Fibroblast of skin of right biceps (primary cell): ENCODE measurements at places on chromosomes 5 and 9.

GRCh38 chr9:136311051-136312008 lies 7.4 kb upstream of the CCDC187 start:
- no peak for DNase-seq

DNA sequence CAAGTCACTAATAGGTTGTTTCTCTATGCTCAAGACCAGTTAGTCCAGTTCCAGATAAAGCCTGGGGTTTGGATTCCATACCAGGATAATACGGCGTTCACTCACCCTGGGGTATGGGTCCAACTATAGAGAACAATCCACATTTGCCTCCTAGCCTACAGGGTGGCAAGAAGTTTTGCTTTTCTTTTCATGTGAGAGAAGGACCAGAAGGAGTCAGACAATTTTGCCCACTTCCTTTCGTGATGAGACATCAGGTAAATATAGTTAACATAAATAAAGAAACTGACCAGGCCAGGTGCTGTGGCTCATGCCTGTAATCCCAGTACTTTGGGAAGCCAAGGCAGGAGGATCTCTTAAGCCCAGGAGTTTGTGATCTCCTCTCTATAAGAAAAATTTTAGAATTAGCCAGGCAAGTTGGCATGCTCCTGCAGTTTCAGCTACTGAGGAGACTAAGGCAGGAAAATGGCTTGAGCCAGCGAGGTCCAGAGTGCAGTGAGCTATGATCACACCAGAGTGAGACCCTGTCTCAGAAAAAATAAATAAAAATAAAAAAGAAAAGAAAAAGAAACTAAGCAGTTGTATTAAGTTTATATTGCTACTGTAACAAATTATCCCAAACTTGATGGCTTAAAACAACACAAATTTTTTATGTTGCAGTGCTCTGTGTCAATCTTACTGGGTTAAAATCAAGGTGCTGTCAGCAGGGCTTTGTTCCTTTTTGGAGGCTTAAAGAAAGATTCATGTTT lies 7.5 kb upstream of the REEP5 start:
- DNase-seq: no peak

- DNase-seq: no peak
Measured at GRCh38 chr5:88875341-88876234, 7.4 kb downstream of the MEF2C start.

- DNase-seq: no peak
Measured at GRCh38 chr9:135533674-135534073, 12.3 kb upstream of the OBP2A start.

GRCh38 chr5:90690307-90690706 lies 131.7 kb downstream of the ADGRV1 start:
- no peak for DNase-seq

- peak; percentile 25 for DNase-seq
Measured at GRCh38 chr9:31799953-31800609, 584.4 kb upstream of the ACO1 start.

DNA sequence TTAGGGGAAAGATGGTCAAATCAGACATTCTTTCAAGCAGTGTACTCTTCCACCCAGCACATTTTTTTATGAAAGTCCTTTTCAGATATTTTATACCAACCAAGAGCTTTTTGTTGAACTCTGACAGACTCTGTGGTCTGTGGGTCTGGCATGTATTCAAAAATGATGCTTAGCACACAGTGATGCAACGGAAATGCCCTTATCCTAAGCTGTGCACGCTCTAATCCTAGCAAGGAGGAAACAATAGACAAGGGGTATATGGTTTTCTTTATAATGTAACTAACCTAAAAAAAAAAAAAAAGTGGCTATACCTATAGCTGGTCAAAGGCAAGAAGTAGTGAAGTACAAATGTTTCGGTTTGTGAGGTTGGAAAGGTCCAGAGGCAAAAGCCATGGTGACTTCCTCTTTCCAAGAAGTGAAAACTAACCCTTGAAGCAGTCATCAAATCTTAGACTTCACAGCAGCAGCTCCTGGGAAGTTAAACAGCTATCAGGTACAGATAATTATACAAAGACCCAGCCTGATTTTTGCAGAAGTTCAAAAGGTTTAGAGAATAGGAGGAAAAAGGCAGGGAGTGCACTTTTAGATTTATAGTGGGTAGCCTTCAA lies 82.5 kb downstream of the SEMA6A start:
- DNase-seq: peak; percentile 94

GRCh38 chr9:122808141-122808540 lies 8.2 kb downstream of the OR1K1 start:
- DNase-seq: no peak

DNA sequence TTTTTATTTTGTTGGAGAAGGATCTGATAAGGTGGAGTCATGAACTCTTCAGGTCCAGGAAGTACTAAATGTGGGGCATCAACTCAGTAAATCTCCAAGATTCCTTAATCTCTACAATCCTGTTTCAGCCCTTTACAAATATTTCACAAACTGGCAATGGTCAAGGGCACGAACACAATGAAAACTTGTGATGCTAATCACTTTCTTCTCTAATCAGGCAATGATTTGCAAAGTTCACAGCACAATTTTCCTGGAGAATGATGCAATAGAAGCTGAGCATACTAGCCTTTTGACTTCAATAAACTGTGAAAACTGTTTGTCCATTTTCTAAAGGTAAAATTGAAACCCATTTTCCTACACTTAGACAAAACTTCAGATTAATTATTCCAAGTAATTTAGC lies 16.9 kb downstream of the GDF9 start:
- no peak for DNase-seq

GRCh38 chr5:89735082-89735481 lies 674.5 kb downstream of the CETN3 start:
- peak; percentile 3 for DNase-seq

DNA sequence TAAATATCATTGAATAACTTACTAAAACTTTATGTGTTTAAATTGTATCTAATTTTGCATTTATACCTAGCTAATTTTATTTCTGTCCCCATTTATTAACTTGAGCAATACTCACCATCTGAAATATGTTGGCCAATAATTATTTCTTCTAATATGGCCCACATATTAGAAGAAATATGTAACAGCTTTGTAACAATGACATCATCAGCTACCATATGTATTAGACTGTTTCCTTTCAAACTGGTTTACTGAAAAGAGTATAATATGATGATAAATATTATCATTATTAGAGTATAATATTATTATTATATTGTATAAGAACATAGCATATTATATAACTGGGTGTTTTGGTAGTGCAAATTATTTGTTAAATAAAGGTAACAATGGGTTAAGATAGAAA lies 220.5 kb downstream of the FBXL7 start:
- no peak for DNase-seq

DNA sequence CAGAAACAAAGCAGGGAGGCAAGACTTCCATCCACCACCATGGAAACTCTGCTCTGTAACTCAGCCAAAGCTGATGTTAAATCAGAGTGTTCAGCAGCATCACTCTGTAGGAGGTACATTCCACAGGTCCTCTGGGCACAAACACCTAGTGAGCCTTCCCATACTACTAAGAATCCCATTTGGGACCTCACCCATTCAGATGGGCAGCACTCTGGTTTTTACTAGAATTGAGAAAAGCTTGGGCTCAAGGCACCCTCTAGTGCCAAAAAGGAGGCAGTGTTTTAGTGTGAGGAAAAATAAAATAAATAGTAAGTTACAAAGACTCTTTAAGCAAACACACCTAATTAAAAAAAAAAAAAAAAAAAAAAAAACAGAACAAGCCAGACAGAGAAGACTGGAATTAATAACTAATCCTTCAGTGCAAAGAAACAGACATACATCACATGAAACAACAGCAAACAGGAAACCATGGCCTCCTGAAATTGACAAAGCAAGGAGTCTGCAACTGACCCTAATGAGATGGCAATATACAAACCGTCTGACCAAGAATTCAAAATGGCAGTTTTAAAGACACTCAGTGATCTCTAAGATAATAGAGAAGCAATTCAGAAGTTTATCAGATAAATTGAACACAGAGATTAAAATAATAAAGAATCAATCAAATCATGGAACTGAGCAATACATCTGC lies 159.5 kb downstream of the GNA14 start:
- peak; percentile 52 for DNase-seq

DNA sequence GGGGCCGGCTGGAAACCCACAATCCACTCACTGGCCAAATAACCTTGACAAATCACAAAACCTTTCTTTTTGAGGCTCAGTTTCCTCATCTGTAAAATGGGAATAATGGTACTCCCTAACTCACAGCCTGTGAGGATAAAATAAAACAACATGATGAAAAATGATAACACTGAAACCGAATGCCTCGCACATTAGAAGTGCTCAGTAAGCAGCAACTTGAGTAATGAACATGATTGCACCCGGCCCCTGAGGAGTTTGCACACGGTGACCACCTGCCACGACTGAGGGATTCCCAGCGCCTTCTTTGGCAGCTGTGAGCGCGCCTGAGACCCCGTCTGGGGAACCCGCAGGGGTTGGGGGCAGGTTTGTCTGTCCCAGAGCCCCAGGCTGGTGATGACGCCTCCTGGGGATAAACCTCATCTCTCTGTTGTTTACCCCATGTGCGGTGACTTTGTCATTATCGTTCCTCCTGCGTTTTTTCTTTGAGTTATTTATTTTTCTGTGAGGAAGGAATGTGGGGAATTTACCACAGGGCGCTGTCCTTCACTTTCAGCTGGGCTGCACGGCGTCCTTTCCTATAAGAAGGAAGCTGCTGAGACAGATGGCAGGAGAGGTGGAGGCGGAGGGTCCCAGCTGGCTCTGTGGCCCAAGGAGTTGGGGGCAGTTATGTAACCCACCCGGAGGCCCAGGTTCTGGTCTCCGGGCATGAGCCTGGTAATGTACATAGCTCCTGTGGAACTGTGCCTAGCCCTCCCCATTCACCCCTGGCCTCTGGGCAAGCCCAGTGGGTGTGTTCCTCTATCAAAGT lies 3.0 kb upstream of the SYNPO start:
- DNase-seq: peak; percentile 92

GRCh38 chr9:2525147-2525546 lies 96.4 kb upstream of the VLDLR start:
- no peak for DNase-seq

DNA sequence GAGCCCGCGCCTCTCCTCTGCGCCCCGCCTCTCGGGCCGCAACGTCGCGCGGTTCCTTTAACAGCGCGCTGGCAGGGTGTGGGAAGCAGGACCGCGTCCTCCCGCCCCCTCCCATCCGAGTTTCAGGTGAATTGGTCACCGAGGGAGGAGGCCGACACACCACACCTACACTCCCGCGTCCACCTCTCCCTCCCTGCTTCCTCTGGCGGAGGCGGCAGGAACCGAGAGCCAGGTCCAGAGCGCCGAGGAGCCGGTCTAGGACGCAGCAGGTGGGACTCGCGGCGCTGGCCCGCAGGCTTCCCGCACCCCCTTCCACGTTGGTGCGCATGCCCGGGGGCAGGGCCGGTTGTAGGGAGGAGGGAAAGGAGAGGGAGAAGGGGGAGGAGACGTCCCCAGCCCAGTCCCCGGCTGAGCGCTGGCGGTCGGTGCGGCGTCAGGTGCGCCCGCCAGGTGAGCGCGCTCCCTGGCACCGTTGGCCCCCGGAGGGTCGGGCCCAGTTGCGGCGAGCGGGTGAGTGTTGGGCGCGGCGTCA lies at the start of gene OCLN:
OCLN (plus strand) TSS at position 400 of the 532 bp plus-strand sequence. CDS start 11,455 bp downstream, outside the sequence.
- DNase-seq: no peak

DNA sequence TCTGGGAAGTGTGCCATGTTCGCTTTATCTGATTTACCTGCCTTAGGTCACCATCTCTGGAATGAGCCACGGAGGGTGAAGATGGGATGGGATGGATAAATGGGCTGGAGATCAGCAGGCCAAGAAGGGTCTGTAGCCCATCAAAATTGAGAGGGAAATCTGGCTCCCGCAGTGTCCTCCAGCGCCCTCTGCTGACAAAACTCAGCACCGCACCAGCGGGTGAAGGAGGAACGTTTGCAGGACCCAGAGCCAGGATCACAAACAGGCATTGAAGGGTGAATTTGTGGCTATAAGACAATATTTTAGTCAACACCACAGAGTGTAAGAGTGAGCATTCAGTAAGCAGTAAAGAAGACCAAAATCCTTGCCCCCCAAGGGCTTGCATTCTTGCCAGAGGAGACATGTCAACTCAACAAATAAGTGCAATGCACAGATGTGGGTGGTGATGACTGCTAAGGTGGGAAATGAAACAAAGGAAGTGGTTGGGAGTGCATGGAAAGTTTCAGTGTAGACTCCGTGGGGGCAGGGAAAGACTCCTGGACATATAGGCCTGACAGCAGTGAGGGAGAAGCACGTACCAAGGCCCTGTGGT lies 124.4 kb downstream of the TENT4A start:
- DNase-seq: peak; percentile 3

DNA sequence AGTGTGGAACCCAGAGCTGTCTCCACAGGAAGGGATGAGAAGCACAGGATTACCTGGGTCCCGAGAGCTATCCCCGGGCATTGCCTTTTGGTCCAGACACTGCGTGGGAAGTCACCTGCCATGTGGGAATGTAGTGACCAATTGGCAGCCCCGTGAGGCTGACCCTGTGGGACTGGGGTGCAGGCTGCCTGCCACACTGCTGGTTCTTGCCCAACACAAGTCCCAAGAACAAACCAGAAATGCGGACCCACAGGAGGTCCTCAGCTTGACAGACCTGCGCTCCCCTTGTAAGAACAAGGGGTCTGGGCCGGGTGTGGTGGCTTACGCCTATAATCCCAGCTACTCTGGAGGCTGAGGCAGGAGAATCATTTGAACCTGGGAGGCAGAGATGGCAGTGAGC lies 2.4 kb upstream of the FGD3 start:
- no peak for DNase-seq

- no peak for DNase-seq
Measured at GRCh38 chr5:174482607-174483024, 241.8 kb upstream of the MSX2 start.

- no peak for DNase-seq
Measured at GRCh38 chr5:163473635-163474243, 13.3 kb downstream of the HMMR start.

GRCh38 chr9:134004881-134005280 lies 12.8 kb upstream of the VAV2 start:
- DNase-seq: no peak

- DNase-seq: no peak
Measured at GRCh38 chr5:66209794-66210193, 65.7 kb downstream of the SREK1 start.

GRCh38 chr5:112978836-112979235 lies 2.2 kb downstream of the DCP2 start:
- DNase-seq: no peak

GRCh38 chr9:97740848-97741821 lies 44.0 kb upstream of the XPA start:
- DNase-seq: peak; percentile 69

DNA sequence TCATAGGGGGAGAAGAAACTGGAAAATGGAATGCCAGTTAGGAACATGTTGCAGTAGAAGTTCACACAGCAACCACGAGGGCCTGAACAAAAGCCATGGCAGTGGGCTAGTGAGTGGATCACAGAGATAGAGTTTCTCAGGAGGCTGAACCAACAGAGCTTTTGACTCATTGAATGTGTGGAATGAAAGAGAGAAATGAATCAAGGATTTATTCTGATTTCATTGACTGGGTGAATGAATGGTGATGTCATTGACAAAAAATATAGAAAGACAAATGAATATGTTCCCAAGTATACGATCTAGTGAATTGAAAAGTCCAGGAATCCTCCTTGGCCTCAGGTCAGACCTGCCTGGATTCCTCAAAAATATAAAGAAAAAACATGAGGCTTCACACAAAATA lies 99.2 kb downstream of the ZNF462 start:
- DNase-seq: peak; percentile 58

- no peak for DNase-seq
Measured at GRCh38 chr5:18099261-18099660, 465.0 kb downstream of the TAF11L14 start.

- no peak for DNase-seq
Measured at GRCh38 chr5:115428676-115429075, 115.9 kb downstream of the FEM1C start.

- no peak for DNase-seq
Measured at GRCh38 chr5:170056561-170057267, 49.0 kb upstream of the FOXI1 start.
